ENCODE measurements at places on chromosomes 7 and 10. TPM values are rescaled to one million over a fixed set of nuclear protein-coding genes. Genes with fewer than 3 reads are reported as not detected.
A peak's percentile ranks its signal among the peaks of the same experiment; 100 is the strongest.

GRCh38 chr10:75650648-75651047, 219.2 kb downstream of the LRMDA start:
- DNase-seq, result no peak

Gene APBB1IP
- total RNA-seq, result 1.6 TPM

- no peak for DNase-seq
These were observed 2.5 kb upstream of the TWIST1 start for GRCh38 chr7:19119870-19120486.

Gene ATOH7
- total RNA-seq, result not detected

DNA sequence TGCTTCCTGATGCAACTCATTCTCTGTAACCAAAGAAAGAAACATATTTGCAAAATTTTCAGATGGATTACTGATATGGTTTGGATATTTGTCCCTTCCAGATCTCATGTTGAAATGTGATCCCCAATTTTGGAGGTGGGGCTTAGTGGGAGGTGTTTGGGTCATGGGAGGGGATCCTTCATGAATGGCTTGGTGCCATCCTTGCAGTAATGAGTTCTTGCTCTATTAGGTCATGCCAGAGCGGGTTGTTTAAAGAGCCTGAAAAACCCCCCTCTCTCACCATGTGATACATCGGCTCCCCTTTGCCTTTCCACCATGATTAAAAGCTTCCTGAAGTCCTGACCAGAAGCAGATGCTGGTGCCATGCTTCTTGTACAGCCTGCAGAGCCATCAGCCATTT, 43.8 kb upstream of the PRKG1 start:
- no peak for DNase-seq

- no peak for DNase-seq
These were observed 27.1 kb upstream of the SAR1A start for GRCh38 chr10:70197235-70197945.

Gene SUFU
- 10.2 TPM for total RNA-seq

- DNase-seq, result no peak
These were observed 66.6 kb downstream of the FZD1 start for GRCh38 chr7:91330866-91331265.

DNA sequence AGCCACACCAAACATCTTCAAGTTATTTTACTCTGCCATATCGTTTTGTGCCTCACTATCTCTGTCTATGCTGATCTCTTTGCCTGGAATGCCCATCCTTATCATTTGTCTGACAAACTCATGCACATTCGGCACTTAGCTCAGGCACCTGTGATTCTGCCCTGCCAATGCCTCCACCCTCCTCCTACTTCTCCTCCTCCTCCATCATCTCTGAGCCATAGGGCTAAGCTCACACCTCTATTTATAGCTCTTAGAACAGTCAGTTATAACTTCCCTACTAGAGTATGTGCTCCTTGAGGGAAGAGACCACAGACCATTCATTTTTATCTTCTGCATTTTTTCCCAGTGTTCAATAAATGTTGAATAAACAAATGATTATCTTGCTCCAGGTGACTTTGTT, 51.2 kb upstream of the CDK13 start:
- DNase-seq, result no peak

Gene AKR1C4
- 1.7 TPM for total RNA-seq

Gene GIMAP2
- 2.4 TPM for total RNA-seq

Gene NAMPT
- 299 TPM for total RNA-seq

DNA sequence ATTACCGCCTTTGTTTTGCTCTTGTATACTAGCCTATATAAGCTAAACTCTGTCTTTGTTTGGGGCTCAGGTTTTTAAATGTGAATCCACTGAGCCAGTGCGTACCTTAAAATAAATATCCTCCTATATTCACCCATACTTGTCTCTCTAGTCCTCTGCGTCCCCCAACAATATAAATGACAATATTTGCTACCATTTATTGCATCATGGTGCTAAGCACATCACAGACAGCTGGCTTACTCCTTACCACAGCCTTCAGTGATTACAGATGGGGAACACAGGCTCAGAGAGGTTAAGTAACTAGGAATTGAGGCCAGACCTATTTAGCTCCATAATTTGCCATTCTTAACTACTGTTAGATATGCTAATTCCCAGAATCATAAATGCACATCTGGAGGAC, 3.4 kb upstream of the ADCK2 start:
- no peak for DNase-seq

DNA sequence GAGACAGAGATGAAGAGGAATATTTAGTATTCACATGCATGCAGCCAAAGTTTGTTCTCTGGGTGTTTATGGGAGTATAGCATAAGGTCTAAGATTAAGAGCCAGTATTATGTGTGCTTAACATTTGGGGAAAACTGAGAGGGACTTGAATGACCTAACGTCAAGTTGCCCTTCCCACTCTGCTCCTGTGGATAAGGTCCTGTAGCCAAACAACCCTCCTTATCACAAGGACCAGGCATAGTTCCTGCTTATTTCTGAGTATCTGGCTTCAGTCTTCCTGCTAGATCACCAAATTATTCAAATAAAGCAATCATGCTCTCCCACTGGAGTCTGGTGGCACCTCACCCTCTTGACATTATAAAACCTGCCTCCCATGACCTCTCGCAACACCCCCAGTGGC, 137.9 kb upstream of the SEMA3E start:
- DNase-seq, result no peak

DNA sequence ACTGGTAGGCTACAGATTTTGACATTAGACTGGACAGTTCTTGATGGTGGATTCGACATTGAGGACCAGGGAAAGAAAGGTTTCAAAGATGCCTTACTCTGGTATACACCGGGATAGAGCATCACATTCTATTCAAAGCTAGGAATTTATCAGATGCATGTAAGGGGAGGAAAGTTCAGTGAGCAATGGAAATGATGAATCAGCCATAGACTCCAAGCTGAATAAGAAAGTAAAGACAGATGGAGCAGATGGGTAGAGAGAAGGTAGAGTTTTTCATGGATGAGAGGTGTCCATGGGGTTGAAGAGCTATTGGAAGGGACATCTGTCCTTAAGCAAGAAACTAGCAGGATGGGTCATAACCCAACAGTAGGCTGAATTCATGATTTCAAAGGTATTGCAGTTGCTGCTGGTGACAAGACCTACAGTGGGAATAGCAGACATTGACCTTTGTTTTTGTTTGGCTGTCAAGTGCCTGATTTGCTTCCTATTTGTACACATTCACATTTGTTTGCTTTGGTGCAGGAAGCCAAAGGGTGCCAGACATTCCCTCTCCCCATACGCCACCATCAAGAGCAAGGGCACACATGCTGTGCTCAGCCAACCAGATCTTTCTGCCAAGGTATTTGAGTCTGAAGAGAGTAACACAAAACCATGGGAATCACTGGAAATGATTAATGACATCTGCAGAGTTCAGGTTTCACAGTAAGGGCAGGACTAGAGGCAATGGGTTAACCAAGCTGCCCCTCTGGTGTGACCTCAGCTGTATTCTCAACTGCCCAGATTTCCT, 8.6 kb upstream of the CACUL1 start:
- DNase-seq, result no peak

DNA sequence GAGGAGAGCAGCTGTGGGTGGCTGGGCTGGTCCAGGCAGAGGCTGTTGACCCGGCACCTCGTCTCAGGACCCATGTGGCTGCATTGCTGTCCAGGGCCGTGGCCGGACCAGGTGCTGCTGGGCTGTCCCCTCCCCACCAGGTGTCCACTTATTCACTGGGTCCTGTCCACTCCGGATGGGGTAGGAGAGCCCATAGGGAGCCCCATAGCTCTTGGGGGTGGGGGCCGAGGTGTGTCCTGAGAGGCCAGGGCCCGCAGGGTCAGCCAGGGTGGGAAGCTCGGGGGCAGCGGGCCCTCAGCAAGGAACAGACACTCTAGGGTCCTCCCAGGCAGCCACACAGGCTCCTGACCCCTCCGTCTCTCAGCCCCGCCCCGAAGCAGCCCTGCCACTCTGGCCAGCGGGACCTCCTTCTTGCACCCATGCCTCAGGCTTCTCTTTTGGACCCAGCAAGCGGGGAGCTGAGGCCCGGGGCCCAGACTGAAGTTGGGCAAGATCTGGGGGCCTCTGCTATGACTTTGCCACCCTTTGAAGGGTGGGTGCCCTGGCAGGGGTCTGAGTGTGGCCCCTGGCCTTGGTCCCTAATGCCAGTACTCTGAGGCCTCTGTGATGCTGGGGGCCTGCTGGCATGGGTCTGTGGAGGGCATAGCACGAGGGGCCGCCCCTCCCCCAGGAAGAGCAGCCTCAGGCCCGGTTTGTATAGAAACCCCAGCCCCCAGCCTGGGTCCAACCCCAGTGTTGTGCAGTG, 86.4 kb downstream of the NKX6-2 start:
- DNase-seq, result no peak

DNA sequence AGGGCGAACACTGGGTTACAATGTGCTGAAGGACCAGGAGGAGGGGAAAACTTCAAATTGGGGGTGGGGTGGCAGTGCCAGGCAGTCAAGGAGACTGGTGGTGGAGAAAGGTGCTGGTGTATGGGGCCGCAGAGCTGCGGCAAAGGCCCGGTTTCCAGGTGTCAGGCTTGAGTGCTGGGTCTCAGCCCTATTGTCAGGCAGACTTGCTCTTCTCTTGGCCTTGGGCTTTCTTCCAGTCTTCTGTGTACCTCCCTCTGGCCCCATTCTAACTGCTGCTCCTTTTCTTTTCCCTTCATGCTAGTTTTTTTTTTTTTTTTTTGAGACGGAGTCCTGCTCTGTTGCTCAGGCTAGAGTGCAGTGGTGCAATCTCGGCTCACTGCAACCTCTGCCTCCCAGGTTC, 51.0 kb downstream of the POLR3A start:
- no peak for DNase-seq

Gene RPA3
- total RNA-seq, result 20.9 TPM

- no peak for DNase-seq
These were observed 51.7 kb upstream of the ADAM12 start for GRCh38 chr10:126439942-126440341.

- DNase-seq, result no peak
These were observed 141.3 kb downstream of the CFTR start for GRCh38 chr7:117621075-117621618.

DNA sequence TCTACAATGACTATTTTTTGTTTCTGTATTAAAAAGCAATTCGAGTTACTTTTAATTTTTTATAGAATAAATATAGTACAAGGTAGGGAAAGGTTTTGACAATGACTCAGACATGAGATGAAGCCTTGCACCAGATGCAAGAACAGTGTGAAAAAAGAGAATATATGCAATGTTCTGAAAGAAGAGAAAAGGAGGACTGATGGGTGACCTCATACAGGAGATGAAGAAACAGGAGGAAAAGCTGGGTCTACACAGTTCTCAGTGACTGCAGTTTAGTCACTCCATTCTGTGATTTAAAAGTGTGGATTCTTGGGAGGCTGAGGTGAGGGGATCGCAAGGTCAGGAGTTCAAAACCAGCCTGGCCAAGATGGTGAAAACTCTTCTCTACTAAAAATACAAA, 38.3 kb upstream of the YAE1 start:
- no peak for DNase-seq

- no peak for DNase-seq
These were observed 27.0 kb downstream of the PFKFB3 start for GRCh38 chr10:6229746-6230145.

Gene PLEKHS1
- 0.23 TPM for total RNA-seq

GRCh38 chr10:127863231-127863825, 29.4 kb downstream of the CLRN3 start:
- no peak for DNase-seq

DNA sequence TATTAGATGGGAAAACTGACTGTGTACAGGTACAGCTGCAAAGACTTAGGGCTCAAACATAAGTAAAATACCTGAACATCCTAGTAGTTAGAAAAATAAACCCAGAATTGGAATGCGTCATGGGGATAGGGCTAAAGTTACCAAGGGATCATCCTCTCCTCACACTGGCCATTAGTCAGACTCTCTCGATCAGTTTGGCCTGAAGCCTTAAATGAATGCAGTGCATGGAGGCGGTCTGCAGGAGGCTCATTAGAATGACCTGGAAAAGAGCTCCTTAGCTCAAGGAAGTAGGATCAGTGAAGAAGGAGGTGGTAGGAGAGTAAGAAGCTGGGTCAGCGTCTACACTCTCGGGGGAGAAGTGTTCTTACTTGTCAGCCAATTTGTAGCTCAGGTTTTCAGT, 35.3 kb downstream of the DENND2A start:
- DNase-seq, result no peak

Gene MYPN
- total RNA-seq, result not detected

Gene STRIP2
- total RNA-seq, result 1.4 TPM

- no peak for DNase-seq
These were observed 97.9 kb upstream of the IKZF1 start for GRCh38 chr7:50206453-50207250.

Gene CCDC172
- total RNA-seq, result not detected

- no peak for DNase-seq
These were observed 1.3 kb upstream of the NMT2 start for GRCh38 chr10:15169555-15170401.

Gene EN2
- total RNA-seq, result not detected

Gene ZNF680
- not detected for total RNA-seq

DNA sequence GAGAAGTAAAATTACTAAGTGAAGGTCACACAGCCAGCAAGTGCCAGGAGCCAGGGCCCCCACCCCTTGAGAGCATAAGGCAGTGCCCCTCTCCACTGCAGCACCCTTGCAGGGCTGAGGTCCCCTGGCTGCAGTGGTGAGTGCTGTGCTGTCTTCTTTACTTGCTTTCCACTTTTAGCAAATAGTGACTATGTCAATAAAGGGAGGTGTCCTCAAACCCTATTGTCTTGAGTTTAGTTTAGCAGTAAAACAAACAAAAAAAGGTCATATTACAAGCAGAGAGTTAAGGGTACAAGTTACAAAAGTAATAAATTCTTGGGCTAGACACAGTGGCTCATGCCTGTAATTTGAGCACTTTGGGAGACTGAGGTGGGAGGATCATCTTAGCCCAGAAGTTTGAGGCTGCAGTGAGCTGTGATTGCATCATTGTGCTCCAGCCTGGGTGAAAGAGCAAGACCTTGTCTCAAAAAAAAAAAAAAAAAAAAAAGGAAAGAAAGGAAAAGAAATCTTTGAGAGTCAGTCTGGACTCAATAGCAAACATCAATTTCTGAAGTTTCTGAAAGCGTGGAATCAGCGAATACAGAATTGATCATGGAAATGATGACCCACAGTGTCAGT, 39.0 kb upstream of the KIF5B start:
- DNase-seq, result no peak

DNA sequence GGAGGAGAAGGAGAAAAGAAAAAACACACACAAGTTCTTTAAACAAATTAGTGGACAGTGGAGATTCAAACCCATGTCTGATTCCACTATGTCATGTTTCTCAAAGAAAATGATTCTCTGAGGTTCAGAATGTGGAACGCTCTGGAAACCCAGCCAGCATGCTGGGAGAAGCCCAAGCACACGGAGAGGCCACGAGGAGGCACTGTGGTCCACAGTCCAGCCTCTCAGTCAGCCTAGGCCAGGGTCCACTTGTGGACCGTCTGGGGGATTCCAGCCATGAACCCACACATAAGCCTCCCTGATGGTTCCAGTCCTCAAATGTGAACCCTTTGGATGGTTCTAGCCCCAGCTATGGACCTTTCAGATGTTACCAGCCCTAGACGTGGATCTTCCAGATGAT, 73.4 kb downstream of the CAV1 start:
- no peak for DNase-seq

- DNase-seq, result no peak
These were observed 109.2 kb downstream of the DYNC1I1 start for GRCh38 chr7:95881597-95881996.

Gene SYCE1
- not detected for total RNA-seq

- DNase-seq, result peak; percentile 84
These were observed 181.3 kb downstream of the TAX1BP1 start for GRCh38 chr7:27921081-27921836.

Data from hepatocyte (in vitro differentiated cells).